A549 treated with DMSO at 1 μM for 4 hours (cell line): ENCODE measurements at places on chromosomes 13 and 19. TPM values are rescaled to one million over a fixed set of nuclear protein-coding genes. Genes with fewer than 3 reads are reported as not detected.

The BABAM1 gene
- 58.4 to 65.2 TPM (median 62.0 TPM) in 5 replicates for total RNA-seq

The GDF15 gene
- total RNA-seq: 40.6 to 72.6 TPM (median 50.5 TPM) in 5 replicates

The CEACAM4 gene
- not detected in 5 replicates for total RNA-seq

The CAPS gene
- total RNA-seq: 0.64 to 1.3 TPM (median 1.0 TPM) in 5 replicates

The RPL36 gene
- total RNA-seq: 726 to 796 TPM (median 738 TPM) in 5 replicates

The KIR2DL3 gene
- not detected in 5 replicates for total RNA-seq

The ZNF285 gene
- 1.9 to 2.6 TPM (median 2.4 TPM) in 5 replicates for total RNA-seq

The CPB2 gene
- not detected in 5 replicates for total RNA-seq

The GRIN2D gene
- 6.3 to 11.7 TPM (median 9.1 TPM) in 5 replicates for total RNA-seq

The ZNF880 gene
- 0.36 to 1.5 TPM (median 1.0 TPM) in 5 replicates for total RNA-seq

The IL4I1 gene
- 0.58 to 1.2 TPM (median 0.76 TPM) in 5 replicates for total RNA-seq

The ATP12A gene
- not detected in 5 replicates for total RNA-seq

The MYADM gene
- total RNA-seq: 273 to 344 TPM (median 296 TPM) in 5 replicates

The OR7C1 gene
- not detected in 5 replicates for total RNA-seq

The ZNF536 gene
- not detected in 5 replicates for total RNA-seq

The ZNF229 gene
- total RNA-seq: 2.6 to 3.5 TPM (median 3.1 TPM) in 5 replicates

The APOC4 gene
- not detected in 5 replicates for total RNA-seq

The ZNF154 gene
- not detected in 5 replicates for total RNA-seq

The PLPPR3 gene
- 1.9 to 4.8 TPM (median 3.8 TPM) in 5 replicates for total RNA-seq

The PRRG2 gene
- total RNA-seq: 0.54 to 1.2 TPM (median 0.87 TPM) in 5 replicates

The ZNF844 gene
- total RNA-seq: not detected in 5 replicates

The METTL21C gene
- total RNA-seq: not detected in 5 replicates

The PEX11G gene
- total RNA-seq: 1.7 to 2.3 TPM (median 1.9 TPM) in 5 replicates

The ZNF584 gene
- total RNA-seq: 18.6 to 22.4 TPM (median 18.8 TPM) in 5 replicates

The TM9SF2 gene
- total RNA-seq: 51.5 to 70.4 TPM (median 62.4 TPM) in 5 replicates

The ZNF440 gene
- total RNA-seq: 0.04 to 0.14 TPM (median 0.11 TPM) in 5 replicates

The ETV2 gene
- 2.1 to 3.1 TPM (median 2.3 TPM) in 5 replicates for total RNA-seq

The ZNF835 gene
- total RNA-seq: not detected in 5 replicates

The CASP14 gene
- not detected in 5 replicates for total RNA-seq

The ZNF534 gene
- total RNA-seq: not detected in 5 replicates

The KCNN4 gene
- 53.4 to 63.0 TPM (median 58.9 TPM) in 5 replicates for total RNA-seq

The EVI5L gene
- 1.3 to 1.7 TPM (median 1.5 TPM) in 5 replicates for total RNA-seq

The CGB2 gene
- 0.22 to 0.41 TPM (median 0.35 TPM) in 3 of 5 replicates, not detected in the others for total RNA-seq

The CNMD gene
- not detected in 5 replicates for total RNA-seq

The ZIK1 gene
- total RNA-seq: not detected in 5 replicates

The PGLYRP1 gene
- not detected in 5 replicates for total RNA-seq

The POSTN gene
- 0.06 to 0.09 TPM (median 0.07 TPM) in 3 of 5 replicates, not detected in the others for total RNA-seq

The CRX gene
- total RNA-seq: not detected in 5 replicates

The ZNF135 gene
- total RNA-seq: 0.04 TPM in 1 of 5 replicates, not detected in the others

The FLT3 gene
- not detected in 5 replicates for total RNA-seq

The PDX1 gene
- 0.06 to 0.14 TPM (median 0.07 TPM) in 3 of 5 replicates, not detected in the others for total RNA-seq

The HIF3A gene
- total RNA-seq: not detected in 5 replicates
